Activated CD4-positive, alpha-beta T cell treated with anti-CD3 and anti-CD28 coated beads, Interleukin-2, amount 50 U/mL, for 48 hours (primary cell): ENCODE measurements at places on chromosomes 5 and 9.

DNA sequence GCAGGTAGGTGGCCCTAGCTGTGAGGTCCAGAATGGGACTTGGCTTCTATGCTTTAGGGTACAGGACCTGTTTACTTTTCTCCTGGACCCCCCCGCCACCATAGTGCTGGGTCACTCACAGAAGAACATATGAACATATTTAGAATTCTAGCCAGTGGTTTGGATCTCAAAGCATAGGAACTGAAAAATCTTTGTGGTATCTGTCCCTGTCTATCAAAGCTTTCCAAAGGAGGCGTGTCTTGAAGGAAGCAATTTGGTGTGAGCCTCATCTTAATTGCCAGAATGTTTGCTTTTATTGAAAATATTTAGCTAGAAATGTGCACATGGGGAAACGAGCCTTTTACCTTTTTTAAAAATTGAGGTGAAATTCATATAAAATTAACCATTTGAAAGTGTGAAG, 6.2 kb downstream of the PHF2 start:
- no peak for DNase-seq

DNA sequence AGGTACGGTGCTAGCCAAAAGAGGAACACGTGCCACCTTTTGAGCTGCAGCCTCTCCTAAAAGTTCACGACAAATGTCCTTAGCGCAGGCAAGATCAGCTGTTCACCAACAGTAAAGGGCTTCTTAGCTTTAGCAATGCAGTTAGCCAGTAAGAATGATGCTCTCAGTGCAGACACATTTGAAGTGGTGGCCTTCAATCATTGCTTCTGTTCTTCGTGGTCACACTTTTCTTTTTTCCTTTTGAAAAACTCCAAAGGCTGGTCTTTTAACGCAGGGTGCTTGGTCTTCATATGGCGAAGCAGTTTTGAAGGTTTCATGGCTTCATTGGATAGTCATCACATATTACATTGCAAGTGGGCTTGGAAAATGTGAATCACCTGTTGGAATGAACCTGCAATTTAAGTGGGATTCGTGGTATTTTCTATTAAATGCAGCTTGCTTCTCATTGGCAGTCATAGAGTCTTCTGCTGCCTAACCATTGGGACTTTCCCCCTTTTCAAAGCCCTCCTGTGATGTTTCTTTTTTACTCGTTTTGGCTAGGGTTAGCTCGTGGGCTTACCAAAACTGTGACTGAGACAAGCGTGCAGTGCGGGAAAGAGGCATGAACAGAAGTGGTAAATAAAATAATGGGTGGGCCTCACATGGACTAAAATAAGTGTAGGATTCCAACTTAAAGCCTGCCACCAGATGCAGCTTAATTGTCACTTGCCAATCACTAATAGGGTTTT, 100.9 kb downstream of the MRPL36 start:
- DNase-seq, result no peak

DNA sequence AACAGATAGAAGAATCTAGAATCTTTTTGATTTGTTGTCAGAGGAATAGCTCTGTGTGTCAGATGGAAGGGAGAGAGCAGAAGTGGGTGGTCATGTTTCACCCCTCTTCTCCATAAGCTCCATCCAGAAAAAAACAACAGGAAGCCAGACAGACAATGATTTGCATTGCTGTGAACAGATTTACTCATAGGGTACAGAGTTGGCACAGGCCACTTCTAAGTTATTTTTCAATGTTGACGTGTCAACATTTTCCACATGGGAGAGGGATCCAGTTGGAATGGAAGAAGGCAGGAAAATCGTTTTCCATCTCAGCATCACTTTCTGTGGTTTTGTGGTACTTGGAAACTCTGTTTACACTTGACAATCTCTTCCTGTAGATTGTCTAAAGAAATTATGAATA, 86.7 kb downstream of the INSYN2B start:
- DNase-seq, result no peak

GRCh38 chr9:86788456-86788855, 158.8 kb downstream of the GAS1 start:
- DNase-seq, result no peak

GRCh38 chr9:107153336-107153735, 129.7 kb upstream of the RAD23B start:
- DNase-seq, result no peak

DNA sequence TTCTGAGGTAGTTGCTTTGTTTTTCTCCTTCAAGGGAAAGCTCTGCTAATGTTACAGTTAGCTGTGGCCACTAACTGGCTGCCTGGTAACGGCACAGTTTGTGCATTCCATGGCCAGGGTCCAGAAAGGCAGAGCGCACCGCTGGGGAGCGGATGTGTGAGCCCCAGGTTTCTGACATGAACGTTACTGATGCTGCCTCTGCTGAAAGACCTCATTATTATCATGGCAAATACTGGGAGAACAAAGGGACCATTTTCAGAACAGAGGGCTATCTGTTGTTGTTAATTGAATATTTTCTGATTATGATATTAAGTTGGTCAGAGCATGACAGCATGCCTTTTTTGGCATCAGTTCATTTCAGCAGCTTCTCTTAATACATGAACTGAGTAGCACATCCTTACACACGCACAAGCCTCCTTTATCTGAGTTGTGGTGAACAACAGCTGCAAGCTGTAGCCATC, 134.1 kb downstream of the NUDT12 start:
- no peak for DNase-seq

DNA sequence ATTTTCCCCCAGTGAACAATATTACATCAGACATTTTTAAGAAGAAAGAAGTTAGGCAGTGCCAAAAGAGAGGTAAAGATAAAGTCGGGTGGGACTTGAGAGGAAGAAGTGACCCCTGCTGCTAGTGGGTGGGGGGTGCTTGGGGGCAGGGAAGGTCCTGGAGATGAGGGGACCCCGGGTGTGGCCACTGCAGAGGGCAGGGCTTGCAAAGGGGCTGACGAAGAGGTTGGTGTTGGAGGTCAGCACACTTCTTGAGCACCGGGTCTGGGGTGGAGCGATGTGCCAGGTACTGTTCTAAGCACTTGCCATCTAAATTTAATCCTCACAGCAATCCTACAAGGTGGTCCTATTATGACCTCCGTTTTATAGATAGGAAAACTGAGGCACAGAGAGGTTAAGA, 62.0 kb downstream of the AMBP start:
- no peak for DNase-seq

DNA sequence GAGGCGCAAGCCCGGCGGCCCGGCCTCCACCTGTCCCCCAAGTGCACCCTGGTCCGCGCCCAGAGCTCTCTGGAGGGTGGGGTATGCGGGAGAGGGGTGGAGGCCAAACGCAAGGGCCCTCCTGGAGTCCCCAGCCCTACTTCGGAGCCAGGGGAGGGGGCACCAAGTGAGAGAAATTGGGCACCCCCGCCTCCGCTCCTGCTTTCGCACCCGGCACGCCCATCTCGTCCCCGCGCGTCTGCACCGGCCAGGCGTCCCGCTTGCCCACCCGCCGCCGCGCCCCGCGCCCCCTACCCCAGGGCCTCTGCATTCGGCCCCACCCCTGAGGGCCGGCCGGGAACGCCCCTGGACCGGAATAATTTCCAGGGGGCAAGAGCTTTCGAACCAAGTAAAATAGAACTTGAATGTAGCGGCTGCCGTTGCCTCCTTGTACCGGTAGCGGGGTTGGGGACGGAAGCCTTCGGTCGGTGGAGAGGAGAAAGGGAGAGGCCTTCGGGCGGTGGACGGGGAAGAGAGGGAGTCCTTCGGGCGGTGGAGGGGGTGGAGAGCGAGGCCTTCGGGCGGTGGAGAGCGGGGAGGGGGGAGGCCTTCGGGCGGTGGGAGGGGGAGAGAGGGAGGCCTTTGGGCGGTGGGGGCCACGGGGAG, 694 bp upstream of the PHPT1 start:
- peak; percentile 48 for DNase-seq
